Sigmoid colon (tissue), 7 donors: ENCODE measurements at places on chromosomes 12 and 14. TPM values are rescaled to one million over a fixed set of nuclear protein-coding genes. Genes with fewer than 3 reads are reported as not detected.

Gene APOF
- total RNA-seq = not detected

Gene EML1
- 148 TPM for total RNA-seq

Gene KRT71
- not detected for total RNA-seq

Gene OR9K2
- total RNA-seq = not detected

Gene HSPB8
- total RNA-seq = 311 TPM

Gene SDS
- 0.27 TPM for total RNA-seq

DNA sequence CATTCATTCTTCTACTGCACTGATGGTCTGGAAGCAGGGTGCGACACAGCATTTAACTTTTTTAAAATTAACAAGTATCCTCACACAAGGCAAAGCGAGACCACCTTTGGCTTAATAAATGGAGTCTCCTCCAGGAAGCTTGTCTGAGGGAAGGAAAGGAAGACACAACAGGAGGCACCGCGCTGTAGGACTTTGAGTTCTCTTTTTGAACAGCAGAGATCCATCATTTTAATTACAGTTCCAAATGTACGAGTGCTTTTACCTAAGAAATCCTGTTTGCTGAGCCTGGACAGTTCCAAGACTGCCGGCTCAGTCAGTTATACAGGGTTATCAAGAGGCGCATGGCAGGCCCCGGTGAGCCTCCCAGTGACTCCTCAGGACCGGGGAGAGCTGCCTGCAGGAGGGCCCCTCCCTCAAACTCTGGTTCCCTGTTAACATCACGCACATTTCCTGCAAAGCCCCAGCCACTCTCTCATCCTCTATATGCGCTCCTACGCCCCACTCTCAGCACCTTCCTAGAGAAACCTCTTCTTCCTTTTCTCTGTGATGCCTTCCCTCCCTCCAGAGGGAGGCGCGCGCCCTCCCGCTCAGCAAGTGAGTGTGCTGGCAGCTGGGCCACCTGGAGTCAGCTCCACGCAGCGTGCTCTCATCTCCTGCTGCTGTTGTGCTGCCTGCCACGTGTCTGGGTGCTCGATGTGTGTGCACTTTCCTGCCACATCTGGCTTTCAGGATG lies 46.1 kb downstream of the STX2 start:
- no peak for DNase-seq

DNA sequence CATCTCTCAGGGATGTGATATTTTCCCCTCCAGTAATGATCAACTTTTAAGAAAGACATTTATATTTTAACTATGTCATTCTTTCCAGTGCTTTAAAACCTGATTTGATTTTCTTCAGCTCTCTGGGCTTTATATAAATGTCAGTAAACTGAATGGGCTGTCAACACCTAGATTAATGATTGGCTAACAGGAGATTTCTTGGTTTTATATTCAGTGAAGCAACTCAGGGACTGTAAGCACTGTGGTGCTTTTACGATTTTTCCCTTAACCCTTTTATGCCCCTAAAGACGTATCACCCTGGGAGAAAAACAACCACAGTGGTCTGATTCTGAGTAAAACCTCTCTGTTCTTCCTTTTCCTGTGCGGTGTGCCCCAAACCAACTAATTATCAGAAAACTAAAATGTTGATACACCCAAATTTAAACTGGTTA lies 38.0 kb downstream of the PTGER2 start:
- DNase-seq = no peak

DNA sequence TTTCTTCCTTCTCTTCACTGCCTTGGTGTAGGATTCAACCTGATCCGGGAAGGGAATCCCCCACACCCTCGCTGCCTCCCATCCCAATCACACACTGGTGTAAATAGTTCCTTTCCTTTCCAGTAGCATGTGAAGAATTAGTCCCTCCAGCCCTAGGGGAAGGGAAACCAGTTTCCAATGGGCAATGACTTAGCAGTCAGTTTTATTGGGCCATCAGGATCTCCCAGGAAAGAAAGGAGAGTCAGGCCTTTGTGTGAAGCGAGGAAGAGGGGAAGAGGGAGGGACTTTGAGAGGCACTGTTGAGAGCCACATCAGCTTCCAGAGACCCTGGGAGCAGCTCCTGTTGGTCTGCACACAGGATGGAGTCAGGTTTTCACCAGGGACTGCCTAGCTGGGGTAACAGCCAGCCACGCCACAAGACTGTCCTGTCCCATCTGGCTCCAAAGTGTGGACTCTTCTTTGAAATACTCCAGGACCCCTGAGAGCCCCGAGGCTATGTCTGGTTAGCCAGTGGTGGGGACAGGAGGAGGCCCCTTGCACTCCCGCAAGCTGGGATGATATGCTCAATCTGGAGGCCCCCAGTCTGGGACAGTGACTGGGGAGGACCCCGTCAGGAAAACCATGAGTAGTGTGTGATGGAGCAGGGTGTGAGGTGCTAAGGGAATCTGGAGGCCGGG lies 27.9 kb downstream of the MOAP1 start:
- no peak for DNase-seq

DNA sequence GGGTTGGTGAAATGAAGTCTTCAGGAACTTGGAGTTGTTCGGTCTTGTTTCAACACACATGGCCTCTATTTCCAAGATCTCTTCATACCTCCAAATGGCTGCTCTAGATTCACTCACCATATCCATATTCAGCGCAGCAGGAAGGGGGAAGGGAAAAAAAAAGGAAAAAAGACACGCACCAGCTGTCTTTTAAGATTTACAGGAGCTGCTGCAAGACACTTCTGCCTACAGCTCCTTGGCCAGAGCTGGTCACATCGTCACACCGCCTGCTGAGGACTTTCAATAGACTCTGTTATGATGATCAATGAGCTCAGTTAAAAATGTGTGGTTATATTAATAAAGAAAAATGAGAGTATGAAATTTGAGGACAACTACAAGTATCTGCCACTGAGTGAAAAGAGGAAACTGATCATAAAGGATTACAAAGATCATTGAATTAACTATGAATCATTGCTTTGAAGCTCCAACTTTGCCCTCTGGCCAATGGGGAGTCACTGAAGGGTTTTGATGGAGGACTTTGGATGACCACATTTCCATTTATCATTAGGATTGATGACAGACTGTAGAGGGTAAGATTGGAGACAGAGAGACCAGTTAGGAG lies 182.1 kb upstream of the HMGA2 start:
- no peak for DNase-seq

- DNase-seq = no peak
Observed at GRCh38 chr14:22334627-22335026, 254.4 kb downstream of the DAD1 start.

DNA sequence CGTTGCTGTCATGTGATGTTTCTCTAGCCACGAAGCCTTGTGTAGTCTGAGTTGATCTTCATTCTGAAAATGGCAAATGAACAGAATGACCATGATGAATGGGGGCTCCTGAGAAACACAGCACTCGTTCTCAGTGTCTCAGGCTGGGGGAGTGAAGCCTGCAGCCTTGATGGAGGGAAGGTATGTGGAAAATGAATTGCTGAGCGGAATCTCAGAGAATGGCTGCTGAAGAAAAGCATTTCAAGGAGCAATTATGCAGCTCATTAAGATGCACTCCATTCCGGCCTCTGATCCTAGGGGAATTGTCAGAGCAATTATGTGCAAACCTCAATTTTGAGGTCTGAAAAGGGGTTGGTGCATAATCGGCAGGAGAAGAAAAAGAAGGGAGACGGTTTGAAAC lies 167.1 kb downstream of the CHST11 start:
- DNase-seq = no peak

- DNase-seq = no peak
Observed at GRCh38 chr14:90759370-90760077, 56.7 kb downstream of the TTC7B start.

GRCh38 chr12:105234197-105234596 lies 1.8 kb downstream of the APPL2 start:
- DNase-seq = no peak

GRCh38 chr14:68795597-68796417 lies 2.9 kb upstream of the ZFP36L1 start:
- peak; percentile 95 for DNase-seq

GRCh38 chr12:3077572-3078081 lies 448 bp downstream of the TSPAN9 start:
- DNase-seq = peak; percentile 85

DNA sequence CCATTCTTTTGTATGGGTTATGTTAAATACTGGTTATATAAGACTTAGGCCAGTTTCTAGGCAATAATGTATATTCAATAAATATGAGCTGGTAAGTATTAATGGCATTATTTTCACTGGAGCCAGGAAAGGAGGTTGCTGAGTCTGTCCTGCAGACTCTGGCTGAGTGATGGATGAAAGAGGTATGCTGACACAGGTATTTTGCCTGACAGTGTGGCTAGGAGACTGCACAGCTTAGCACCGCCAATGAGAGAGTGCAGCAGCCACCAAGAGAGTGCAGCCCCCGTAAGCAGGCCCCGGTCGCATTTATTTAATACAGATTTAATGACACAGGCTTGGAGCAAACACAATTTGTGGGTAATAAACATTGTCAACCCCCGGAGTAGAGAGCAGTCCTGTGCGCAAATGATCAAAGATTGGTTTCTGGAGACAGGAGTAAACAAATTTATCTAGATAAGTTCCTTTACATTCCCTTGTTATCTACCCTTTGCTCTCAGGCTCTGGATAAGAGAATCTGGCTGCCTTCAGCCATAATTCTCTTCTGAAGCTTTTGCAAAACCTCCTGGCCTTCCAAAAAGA lies 37.4 kb downstream of the TMTC3 start:
- DNase-seq = no peak

DNA sequence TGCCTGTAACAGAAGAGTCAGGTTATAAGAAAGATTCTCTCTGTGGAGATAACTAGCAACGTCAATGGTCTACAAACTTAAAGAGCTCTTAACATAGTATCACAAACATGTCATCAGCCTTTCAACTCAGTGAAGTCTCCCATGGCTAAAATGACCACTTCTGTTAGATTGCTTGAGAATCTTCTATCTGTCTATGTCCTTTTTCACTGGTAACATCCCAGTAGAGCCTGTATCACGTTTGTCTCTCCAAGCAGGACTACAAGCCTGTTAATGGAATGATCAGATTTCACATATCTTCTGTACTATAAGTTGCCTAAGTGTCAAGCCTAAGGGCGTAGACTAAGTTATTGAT lies 50.7 kb downstream of the SLC2A13 start:
- DNase-seq = no peak

- DNase-seq = no peak
Observed at GRCh38 chr14:33894339-33894738, 56.5 kb downstream of the EGLN3 start.

- DNase-seq = no peak
Observed at GRCh38 chr12:178829-179109, 35.2 kb downstream of the SLC6A12 start.

- no peak for DNase-seq
Observed at GRCh38 chr12:106409878-106410277, 52.3 kb downstream of the POLR3B start.

GRCh38 chr14:101446387-101446969 lies 114.8 kb upstream of the DIO3 start:
- DNase-seq = no peak

- no peak for DNase-seq
Observed at GRCh38 chr14:36113341-36113740, 63.2 kb downstream of the PTCSC3 start.
